ENCODE measurements at places on chromosomes 5 and 9.

DNA sequence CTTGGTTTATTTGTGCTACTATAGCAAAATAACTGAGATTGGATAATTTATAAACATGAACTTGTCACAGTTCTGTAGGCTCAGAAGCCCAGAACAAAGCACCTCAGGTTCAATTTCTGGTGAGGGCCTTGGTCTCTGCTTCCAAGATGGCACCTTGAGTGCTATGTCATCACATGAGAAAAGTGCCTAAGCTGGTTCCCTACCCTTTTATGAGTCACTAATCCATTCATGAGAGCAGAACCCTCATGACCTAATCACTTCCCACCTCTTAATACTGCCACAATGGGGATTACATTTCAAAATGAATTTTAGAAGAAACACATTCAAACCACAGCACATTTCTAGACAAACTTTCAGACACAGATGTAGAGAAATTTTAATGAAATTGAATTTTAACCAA is 98.2 kb upstream of the PRSS3 start:
- no peak for DNase-seq

GRCh38 chr9:16364347-16364746 is 506.1 kb downstream of the BNC2 start:
- DNase-seq: no peak

- no peak for DNase-seq
Observed at GRCh38 chr9:131454028-131454427, 48.7 kb upstream of the POMT1 start.

DNA sequence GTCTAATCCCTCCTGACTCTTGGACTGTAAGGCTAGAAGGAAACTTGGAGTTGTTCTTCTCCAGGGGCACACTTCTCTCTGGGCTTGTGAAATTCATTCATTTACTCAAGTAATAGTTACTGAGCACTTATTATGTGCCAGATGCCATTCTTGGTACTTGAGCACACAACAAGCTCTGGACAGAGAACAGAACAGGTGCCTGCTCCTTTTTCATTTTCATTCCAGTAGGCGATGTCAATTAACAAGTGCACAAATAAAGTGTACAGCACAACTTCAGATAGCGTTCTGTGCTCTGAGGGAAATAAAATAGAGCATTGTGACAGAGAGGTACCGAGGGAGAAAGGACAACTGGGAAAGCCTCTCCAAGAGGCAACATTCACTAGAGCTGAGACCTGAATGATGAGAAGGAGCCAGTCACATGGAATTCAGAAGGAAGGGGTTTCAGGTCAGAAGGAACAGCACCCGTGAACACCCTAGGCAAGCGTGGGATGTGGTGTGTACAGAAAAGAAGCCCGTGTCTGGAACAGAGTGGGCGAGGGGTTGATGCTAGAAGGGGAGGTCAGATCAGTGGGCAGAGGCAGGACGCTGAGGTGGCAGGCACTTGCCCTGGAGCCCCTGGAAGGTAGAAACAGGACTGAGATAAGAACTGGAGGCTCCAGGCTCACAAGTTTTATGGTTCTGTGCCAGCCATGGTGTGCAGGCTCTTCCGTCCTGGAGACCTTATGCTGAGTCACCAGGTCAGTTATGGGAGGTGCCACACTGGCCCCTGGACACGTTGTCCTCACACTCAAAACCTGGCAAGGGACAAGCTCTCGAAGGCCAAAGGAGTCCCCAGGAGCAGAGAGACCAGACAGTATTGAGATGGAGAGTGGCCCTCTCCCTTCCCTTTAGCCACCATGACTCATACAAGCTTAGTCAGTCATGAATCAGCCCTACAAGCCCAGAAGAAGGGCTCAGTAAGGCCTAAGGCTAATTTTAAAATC is 7.2 kb upstream of the ABLIM3 start:
- no peak for DNase-seq

- DNase-seq: no peak
Observed at GRCh38 chr5:43422143-43422542, 10.0 kb upstream of the CCL28 start.

DNA sequence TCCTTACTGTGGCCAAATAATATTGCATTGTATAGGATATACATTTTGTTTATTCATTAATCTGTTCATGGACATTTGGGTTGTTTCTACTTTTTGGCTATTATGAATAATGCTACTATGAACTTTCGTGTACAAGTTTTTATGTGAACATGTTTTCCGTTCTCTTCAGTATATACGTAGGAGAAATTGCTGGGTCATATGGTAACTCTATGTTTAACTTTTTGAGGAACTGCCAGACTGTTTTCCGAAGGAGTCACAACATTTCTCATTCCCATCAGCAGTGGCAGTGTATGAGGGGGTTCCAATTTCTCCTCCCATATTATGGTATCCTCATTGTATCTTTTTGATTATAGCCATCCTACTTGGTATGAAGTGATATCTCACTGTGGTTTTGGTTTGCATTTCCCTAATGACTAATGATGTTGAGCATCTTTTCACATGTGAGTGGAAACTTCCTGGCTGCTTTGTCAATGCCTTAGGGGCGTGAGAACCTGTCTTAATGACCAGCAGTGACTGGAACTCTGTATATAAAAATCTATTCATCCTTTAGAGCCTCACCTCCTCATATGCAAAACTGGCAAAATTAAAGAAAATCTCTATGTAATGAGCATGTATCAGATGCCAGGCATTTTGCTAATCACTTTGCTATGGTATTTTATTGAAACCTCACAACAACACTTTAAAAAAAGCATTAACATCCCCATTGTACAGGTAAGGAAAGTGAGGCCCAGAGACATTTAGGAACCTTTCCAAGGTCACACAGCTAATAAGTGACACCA is 47.8 kb upstream of the TGFBR1 start:
- DNase-seq: no peak

- DNase-seq: no peak
Observed at GRCh38 chr5:108858959-108859358, 111.3 kb downstream of the FER start.

DNA sequence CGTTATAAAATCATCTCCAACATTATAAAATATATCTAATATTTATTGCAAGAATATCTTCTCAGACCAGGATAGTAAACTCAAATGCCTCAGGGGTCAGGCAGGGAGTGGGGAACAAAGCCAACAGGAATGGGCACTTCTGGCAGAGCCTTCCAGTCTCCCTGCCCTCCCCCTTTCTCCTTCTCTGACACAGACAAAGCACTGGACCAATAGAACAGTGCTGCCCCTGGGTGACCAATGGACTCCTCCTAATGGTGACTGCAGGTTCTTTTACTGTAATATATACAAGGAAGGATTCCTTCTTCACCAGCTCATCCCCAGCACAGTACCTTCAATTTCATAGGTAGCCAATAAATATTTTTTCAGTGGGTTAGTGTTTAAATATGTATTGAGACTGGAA is 31.1 kb upstream of the MAMDC2 start:
- no peak for DNase-seq

GRCh38 chr9:134329576-134329855 is 3.3 kb downstream of the RXRA start:
- no peak for DNase-seq

- no peak for DNase-seq
Observed at GRCh38 chr9:70656281-70656680, 241.8 kb upstream of the KLF9 start.

- DNase-seq: no peak
Observed at GRCh38 chr5:96253140-96253539, 179.9 kb downstream of the PCSK1 start.

- no peak for DNase-seq
Observed at GRCh38 chr9:88923653-88924288, 67.5 kb upstream of the S1PR3 start.

DNA sequence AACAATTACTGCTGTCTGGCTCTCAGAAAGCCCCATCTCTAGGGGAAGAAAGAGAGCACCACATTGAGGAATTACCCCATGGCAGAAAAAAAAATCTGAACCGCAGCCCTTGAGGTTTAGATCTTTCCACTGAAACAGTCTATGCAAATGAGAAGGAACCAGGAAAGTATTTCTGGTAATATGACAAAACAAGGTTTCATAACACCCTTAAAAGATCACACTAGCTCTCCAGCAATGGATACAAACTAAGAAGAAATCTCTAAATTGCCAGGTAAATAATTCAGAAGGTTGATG is 427.1 kb downstream of the PRELID2 start:
- no peak for DNase-seq

- DNase-seq: no peak
Observed at GRCh38 chr5:32955814-32956213, 244.7 kb downstream of the NPR3 start.

- no peak for DNase-seq
Observed at GRCh38 chr9:95131023-95131943, 186.2 kb downstream of the FANCC start.

DNA sequence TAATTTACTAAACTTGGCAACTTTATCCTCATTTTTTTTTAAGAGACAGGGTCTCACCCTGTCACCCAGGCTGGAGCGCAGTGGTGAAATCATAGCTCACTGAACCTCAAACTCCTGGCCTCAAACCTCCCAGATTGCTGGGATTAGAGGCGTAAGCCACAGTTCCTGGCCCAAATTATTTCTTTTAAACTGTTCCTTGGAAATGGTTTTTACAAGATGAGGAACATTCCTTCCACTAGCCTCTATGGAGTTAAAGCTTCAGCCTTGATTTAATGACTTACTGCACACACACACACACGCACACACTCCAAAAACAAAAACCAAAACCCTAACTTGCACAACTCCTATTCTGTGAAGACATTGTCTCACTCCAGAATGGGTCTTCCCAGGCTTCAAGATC is 77.2 kb upstream of the TARS1 start:
- DNase-seq: no peak

DNA sequence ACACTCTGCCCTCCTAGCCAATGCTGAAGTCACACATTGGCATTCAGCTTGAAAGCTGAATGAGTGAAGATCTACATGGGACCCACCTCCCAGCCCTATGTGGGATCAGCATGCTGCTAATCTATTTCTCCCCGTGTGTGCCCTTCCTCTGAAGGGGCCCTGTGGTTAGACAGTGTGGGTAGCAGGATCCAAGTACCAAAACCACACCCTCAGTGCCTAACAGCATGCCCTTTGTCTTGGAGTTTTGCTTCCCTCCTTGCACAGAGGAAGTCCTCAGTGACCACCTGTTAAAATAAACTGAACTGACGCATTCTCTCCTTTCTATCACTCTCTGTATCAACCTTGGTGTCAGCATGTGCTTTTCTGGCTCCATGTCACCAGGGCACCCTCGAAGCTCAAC is 25.0 kb downstream of the SH3TC2 start:
- no peak for DNase-seq

DNA sequence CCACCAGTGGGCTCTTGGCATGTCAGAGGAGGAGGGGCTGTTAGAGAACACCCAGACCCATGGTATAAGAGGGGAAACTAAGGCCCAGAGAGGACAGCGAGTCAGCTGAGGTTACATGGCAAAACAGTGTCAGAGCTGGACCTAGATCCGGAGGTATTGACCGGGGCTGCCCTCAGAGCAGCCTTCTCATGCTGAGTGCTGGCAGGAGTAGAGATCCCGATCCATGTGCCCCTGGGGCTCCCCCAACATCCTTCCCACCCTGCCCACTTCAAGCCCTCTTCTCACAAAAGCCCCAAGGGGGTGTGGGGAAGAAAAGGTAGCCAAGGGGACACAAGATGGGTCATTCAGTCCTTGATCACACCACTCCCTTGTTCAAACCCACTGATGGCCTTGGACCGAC is 19.9 kb downstream of the CSF1R start:
- no peak for DNase-seq

DNA sequence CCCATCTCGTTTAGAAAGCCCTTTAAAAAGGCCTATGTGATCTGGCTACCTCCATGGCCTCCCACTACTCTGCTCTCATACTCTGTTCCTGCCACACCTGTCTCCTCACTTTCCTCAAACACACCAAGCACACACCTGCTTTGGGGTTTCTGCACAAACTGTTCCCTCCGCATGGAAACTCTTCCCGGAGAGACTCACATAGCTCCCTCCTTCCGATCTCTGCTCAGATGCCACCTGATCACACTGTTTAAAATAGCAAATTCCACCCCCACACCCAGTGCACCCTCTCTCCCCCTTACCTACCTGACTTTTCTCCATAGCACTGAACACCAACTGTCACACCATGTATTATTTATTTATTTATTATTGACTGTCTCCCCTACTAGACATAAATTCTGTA is 84.0 kb upstream of the NR4A3 start:
- DNase-seq: no peak

GRCh38 chr5:27312291-27312893 is 274.0 kb upstream of the CDH9 start:
- DNase-seq: no peak

- DNase-seq: no peak
Observed at GRCh38 chr5:125244531-125244930, 498.1 kb upstream of the ZNF608 start.

DNA sequence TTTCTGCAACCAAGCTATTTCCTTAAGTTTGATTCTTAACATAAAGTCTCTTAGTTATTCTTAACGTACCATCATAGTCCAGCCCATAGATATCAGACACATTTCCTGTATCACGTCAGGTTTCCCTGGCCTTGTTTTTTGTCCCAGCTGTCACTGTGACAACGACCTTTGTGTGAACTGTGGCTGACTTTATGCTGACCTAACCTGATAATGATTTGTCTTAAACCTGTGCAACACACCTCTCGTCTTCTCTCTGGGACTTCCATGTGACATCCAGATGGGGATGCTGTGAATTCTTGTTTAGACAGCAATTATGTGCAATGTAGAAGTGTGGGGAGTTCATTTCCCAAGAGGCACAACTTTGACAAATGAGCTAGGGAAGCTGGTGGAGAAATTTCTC is 662.8 kb downstream of the PTPRD start:
- DNase-seq: no peak

DNA sequence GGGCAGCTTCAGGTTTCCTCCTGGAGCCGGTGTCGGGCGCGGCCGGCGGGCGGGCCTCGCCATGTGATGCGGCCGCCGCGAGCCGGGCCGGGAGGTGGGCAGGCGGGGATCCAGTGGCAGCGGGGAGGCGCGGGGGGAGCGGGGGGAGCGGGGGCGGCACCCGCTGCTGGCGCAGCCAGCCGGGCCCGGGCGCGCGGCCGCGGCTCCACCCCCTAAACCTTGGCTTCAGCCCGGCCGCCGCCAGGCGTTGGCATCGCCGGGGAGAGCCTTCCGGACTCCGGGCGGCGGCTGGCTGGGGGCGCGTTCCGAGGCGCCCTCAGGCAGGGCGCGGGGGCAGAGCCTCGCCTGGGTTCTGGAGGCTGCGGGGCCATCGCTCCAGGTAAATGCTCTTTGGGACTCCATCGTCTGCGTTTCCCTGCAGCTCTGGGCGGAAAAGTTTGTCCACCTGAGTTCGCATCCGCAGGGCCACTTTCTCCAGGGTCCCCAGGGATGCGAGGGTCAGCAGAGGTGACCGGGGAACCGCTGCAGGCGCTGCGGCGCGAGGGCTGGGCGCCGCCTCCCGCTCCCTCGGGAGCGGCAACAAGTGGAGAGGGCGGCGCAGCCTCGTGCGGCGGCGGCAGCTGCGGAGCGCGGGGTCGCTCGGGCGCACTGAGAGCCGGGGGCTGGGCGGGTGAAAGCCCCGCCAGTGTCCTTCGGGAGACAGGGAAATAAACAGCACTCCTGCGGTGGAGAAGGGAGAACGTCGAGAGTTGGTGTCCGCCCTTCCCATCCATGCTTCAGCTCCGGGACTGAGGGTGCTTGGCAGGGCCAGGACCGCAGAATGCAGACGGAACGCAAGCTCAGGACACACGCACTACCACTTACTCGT is at the start of gene ARHGEF28:
ARHGEF28 (plus strand) TSS at position 253 of the 868 bp plus-strand sequence. CDS start 58,656 bp downstream, outside the sequence.
- no peak for DNase-seq

All from NCI-H1417 treated with DMSO at 0.1 percent for 48 hours (cell line).